ENCODE measurements at places on chromosomes 4 and X. TPM values are rescaled to one million over a fixed set of nuclear protein-coding genes. Genes with fewer than 3 reads are reported as not detected.

GPRASP1 gene
- total RNA-seq: 0.69 TPM

GRXCR1 gene
- total RNA-seq: not detected

ANXA10 gene
- total RNA-seq: 0.48 TPM

WNK3 gene
- total RNA-seq: 3.6 TPM

PNMA5 gene
- total RNA-seq: not detected

DNA sequence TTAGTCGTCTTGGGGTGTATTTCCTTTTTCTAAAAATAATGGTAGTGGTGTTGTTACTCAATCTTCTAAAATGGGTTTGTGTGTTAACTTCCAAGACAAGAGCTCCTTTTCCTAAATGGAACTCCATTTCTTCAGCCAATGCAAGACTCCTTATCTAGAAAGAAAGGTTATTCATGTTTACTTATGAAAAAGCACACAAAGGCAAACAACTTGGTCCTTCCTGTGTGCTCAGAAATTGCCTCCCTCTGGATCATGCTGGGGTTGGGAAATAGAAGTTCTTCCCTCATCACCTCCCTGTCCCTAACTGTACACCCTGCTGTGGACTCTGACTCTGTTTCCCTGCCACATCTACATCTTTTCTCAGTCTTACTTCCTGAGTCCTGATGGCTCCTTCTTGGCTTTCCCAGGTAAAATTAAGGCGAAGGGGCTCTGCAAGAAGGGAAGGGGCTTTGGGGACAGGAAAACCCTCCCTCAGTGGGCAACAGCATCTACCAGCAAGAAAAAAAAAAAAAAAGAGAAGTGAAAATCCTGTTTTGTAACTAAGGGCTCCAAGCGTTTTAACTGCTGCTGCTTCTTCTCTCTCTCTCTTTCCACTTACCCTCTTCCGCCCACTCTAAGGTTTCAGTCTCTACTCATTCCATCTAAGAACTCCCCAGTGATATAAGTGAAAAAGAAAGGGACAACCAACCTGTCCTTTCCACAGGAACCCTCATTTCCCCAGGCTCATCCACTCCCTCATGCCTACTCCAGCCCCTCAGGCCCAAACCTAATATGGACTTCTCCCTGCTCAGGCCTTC lies 19.8 kb upstream of the TASL start:
- DNase-seq: no peak

DNA sequence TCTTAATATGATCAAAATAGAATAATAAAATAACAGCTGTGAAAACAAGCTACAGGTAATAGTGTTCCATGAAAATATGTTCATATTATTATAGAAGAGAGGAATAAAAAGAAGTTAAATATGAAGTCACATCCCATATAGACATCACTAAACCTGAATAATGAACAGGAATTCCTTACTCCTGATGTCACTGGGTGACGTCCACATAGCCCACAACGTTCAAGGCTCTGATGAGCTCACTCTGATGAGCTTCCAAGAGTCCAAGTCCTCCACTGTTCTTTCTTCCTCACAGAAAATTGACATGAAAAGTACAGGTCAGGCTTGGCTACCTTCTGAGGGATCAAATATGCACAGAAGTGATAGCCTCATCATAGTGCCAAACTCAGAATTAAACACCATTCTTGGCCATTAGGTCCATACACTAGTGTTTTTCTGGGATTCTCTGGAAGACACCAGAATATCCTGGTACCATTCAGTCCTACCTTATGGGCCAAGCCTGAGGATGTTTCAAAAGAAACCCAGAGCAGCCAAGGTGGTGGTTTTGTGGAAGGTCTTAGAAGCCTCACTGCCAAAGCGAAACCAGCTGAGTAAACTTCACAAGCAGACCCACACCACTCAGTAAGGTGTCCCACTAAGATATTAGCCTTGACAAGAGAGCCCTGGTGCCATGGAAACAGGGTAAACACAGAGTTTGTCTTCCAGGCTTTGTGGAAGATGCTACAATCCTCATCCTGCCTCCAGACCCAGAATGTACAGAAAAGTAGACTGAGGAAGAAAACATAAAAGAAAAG lies 138.4 kb upstream of the HHIP start:
- DNase-seq: no peak

DNA sequence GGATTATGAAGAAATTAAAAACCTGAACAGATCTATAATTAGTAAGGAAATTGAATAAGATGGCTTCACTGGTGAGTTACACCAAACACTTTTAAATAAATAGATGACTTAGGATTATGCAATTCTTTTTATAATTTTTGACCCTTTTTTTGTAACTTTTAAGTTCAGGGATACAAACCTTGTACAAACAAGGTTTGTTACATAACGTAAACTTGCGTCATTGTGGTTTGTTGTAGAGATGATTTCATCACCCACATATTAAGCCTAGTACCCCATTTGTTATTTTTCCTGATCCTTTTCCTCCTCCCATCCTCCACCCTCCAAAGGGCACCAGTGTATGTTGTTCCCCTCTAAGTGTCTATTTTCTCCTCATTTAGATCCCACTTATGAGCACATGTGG lies 75.7 kb downstream of the CPEB2 start:
- DNase-seq: no peak

GRCh38 chr4:78622253-78622979 lies 70.8 kb downstream of the ANXA3 start:
- peak; percentile 23 for DNase-seq

DNA sequence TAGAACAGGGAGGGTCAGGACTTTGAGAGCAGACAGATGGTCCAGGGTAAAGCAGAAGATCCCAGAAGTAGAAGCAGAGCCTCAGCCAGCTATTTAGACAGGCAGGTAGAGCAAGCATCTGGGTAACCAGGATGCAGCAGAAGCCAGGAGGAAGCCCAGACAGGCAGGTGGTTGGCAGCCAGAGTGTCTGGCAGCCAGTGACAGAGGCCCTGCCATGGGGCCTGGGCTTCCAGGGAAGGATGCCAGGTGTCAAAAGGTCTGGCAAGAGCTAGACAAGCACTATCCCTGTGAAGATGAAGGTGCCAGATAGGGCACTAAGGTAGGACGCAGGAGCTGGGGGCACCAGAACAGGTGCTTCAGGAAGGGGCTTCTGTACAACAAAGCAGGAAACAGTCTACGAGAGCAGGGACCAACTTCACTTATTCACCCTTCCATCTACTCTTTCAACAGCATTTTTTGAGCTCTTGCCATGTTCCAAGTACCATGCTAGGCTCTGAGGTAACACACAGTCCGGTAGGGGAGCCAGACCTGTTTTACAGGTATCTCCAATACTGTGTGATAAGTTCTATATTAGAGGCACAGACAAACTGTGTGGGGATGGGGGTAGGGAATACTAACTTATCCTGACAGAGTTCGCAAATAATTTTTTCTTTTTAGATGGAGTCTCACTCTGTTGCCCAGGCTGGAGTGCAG lies 38.1 kb upstream of the GJB1 start:
- no peak for DNase-seq

DNA sequence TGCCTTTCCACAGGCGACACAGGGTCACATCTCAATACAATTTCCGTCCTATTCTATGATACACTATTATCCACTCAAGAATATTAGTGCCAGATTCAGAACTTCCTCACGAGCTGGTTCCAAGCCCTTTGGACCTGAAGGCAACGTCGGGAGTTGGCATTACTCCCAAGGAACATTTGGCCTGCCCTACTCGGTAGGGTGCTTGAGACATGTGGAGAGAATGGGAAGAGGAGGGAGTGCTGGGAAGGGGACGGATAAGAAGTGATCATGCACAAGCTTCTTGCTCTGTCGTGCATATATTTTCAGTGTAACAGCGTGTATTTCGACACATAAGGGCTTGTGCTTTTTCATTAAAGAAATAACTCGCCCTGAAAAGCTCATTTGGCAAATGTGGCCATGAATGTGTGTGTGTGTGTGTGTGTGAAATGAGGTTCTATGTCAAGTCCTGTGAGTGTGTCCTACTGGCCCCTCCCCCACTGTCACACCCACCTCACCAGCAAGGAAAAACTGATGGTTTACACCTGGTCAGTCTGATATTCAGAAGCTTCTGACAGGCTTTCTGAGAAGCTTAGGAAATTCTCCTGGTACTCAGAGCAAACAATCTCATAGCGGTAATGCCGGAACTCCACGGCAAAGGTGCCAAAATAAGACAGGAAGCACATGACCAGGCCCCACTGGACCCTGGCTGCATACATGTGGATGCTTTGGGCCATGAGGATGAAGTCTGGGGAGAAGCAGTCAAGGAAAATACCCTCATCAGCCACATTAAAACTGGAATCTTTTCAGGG lies 54.8 kb downstream of the ENOPH1 start:
- no peak for DNase-seq

DNA sequence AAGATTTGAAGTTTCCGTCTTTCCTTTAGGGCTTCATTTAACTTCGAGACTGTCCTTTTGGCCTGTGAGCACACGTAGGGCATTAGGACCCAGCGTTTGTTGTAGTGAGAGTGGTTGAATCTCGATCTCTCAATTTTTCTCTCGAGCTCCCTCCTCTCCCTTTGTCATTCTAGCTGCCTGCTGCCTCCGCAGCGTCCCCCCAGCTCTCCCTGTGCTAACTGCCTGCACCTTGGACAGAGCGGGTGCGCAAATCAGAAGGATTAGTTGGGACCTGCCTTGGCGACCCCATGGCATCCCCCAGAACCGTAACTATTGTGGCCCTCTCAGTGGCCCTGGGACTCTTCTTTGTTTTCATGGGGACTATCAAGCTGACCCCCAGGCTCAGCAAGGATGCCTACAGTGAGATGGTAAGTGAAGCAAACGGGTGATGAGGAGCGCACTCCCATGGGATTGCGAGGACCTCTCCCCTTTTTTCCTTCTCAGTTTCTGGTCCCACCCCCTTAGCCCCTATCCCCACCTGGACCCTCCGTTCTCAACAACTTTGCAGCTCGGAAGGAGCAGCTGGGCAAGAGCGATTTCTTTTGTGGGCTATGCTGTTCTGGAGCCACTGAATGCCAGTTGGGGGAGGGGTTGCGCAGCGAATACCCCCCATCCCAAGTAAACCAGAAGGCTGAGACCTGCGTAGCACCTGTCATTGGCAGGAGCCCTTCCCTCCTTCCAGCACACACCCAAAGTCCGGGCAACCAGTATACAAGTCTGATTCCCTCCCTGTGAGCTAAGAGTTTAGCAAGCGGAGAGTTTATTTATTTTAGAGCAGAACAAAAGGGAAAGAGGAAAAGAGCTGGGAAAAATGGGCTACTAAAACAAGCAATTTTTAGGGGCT lies at the start of gene TMEM35A:
TSS of gene TMEM35A (plus strand) at position 164 of the 883 bp plus-strand sequence. CDS start at position 288, 124 bp downstream.
- DNase-seq: no peak

GRCh38 chr4:113049421-113050370 lies at the start of gene ANK2:
TSS of gene ANK2 (plus strand) at chr4:113049653. CDS start at chr4:113049729, 76 bp downstream.
- no peak for DNase-seq

GRCh38 chr4:2660596-2661211 lies 95.4 kb downstream of the TNIP2 start:
- no peak for DNase-seq

- peak; percentile 53 for DNase-seq
Observed at GRCh38 chrX:48761674-48762471, at the start of gene GLOD5. TSS of gene GLOD5 (plus strand) at chrX:48761747. CDS start at chrX:48761791, 44 bp downstream.

Measured in Daoy (cell line).